ENCODE measurements at places on chromosomes 2 and 18. TPM values are rescaled to one million over a fixed set of nuclear protein-coding genes. Genes with fewer than 3 reads are reported as not detected.

The REEP1 gene
- 0.07 TPM for total RNA-seq

GRCh38 chr2:109439390-109439786 lies 174.4 kb downstream of the SEPTIN10 start:
- H3K4me1 ChIP-seq = no peaks in the 10 kb centered on the region
- no peak overlapping the region for H3K27ac ChIP-seq
- DNase-seq = no peak

DNA sequence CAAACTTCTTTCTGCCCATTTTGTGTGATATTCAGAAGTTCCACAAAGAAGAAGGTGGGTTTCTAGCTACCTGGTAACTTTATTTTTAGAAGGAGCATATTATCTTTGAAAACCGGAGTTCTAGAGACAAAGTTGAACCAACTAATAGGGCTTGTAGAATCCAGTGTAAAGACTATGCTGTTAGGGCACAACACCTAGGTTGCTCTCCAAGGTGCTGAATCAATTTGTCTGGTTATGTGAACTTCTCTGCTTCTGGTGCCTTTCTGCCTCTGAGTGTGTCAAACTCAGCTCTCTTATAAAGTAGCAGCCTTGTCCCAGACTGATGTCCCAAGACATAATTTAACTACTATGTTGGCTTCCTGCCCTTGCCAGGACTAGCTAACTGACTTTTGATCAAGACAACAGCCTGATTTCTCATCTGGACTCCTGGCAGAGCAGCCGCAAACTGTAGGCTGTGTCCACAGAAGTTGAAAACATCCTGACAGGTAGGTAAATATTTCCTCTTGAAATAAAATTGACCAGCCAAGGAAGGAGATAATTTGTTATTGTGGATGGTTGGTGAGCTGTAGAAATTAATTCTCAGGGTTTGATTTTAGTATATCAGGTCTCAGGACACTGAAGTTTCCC lies 119.4 kb downstream of the CYRIA start:
- H3K4me3 ChIP-seq = no peak overlapping the region
- H3K27ac ChIP-seq = no peak overlapping the region
- H3K27me3 ChIP-seq = peaks cover 1% of the 10 kb centered on the region
- no peaks in the 10 kb centered on the region for H3K36me3 ChIP-seq

The MERTK gene
- 1.0 TPM for total RNA-seq

GRCh38 chr2:189851174-189851826 lies 67.0 kb downstream of the PMS1 start:
- H3K27ac ChIP-seq = no peak overlapping the region
- no peak for DNase-seq
- peaks cover 6% of the 10 kb centered on the region for H3K4me1 ChIP-seq
- no peak overlapping the region for H3K4me3 ChIP-seq
- no peaks in the 10 kb centered on the region for H3K27me3 ChIP-seq

The ADD2 gene
- 5.6 TPM for total RNA-seq

The PAX8 gene
- total RNA-seq = 4.1 TPM

The ECEL1 gene
- not detected for total RNA-seq

- H3K4me1 ChIP-seq = peaks cover 11% of the 10 kb centered on the region
- H3K27ac ChIP-seq = no peak overlapping the region
- no peaks in the 10 kb centered on the region for H3K36me3 ChIP-seq
These were observed 805.6 kb upstream of the ZEB2 start for GRCh38 chr2:145325485-145325884.

DNA sequence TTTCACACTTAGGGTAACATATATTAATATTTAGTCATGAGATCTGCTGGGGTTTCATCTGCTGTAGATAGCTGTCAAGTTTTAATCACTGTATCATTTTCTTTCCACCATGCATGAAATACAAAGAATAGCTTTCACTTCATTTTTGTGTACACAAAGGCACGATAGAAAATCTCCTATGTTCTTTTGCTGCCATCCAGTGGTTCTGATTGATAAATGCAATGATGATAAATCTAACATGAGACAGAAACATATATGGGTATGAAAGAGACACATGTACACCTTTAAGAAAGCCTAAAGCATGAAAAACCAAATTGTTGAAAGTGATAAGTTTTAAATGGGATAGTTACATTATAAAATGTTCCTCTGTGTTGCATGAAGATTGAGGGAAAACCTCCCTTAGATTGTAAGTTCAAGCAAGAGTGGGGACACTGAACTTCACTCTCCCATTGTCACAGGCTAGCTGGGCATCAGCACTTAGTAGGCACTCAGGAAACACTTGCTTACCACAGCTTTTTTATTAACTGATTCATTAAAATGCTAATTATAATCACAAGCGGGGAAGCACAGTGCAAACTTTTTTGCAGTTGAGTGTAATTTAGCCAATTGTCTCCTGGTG lies 31.2 kb downstream of the C1D start:
- H3K4me1 ChIP-seq = no peaks in the 10 kb centered on the region
- no peaks in the 10 kb centered on the region for H3K36me3 ChIP-seq
- H3K27me3 ChIP-seq = no peaks in the 10 kb centered on the region
- DNase-seq = no peak
- no peak overlapping the region for H3K4me3 ChIP-seq

The AP1S3 gene
- total RNA-seq = 10.1 TPM

The UGT1A6 gene
- total RNA-seq = not detected

The NDUFB3 gene
- 158 TPM for total RNA-seq

DNA sequence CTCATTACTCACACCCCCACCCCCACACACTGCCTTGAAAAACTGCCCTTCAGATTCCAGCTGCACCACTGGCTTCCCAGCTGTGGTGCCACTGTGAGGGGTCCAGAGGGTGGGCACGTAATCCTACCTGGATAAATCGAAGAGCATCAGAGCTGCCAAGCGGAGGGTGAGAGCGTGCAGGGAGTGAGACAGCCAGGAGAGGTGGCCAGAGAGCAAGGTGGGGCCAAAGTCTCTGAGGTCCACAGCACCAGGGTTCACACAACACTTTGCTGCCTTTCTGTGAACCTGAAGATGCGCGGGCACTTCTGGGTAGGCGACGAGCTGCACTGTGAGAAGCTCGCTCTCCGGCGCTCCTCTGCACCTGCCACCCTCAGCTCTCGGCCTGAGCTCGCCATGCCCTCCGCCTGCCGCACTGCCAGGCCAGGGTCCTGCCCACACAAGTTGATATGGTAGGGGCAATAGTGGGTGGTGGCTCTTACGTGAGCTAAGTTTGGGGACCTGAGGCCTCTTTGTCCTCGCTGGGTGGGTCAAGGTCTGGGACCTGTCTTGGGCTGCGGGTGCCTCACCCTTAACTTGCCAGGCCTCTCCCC lies 83.9 kb downstream of the MARCO start:
- H3K4me1 ChIP-seq = no peaks in the 10 kb centered on the region
- peaks cover 2% of the 10 kb centered on the region for H3K27me3 ChIP-seq
- H3K4me3 ChIP-seq = no peak overlapping the region
- no peak overlapping the region for H3K27ac ChIP-seq
- no peaks in the 10 kb centered on the region for H3K36me3 ChIP-seq

The RTP5 gene
- 0.12 TPM for total RNA-seq

DNA sequence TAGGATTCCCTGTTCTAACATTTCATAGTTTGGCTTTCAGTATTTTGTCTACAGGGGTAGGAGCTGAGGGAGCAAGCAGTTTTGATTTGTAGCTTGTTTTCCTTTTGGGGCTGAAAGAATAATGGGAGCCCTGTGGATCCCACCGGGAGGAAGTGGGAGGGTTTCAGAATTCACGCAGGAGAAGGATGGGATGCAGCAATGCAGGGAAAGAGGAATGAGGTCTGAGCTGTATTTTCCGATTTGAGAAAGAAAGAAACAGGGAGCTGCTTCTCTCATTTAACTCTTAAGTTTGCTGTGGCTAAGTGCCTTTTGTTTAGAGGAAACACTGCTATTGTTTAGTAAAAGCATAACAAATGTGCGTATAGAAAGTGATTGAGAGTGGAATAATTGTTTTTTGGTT lies 141.0 kb downstream of the ADCYAP1 start:
- no peaks in the 10 kb centered on the region for H3K4me1 ChIP-seq
- no peak overlapping the region for H3K27ac ChIP-seq
- no peaks in the 10 kb centered on the region for H3K36me3 ChIP-seq
- no peak overlapping the region for H3K4me3 ChIP-seq
- H3K27me3 ChIP-seq = no peaks in the 10 kb centered on the region

The INPP5D gene
- 54.9 TPM for total RNA-seq

The TEX261 gene
- 29.9 TPM for total RNA-seq

The TDRD15 gene
- total RNA-seq = not detected

DNA sequence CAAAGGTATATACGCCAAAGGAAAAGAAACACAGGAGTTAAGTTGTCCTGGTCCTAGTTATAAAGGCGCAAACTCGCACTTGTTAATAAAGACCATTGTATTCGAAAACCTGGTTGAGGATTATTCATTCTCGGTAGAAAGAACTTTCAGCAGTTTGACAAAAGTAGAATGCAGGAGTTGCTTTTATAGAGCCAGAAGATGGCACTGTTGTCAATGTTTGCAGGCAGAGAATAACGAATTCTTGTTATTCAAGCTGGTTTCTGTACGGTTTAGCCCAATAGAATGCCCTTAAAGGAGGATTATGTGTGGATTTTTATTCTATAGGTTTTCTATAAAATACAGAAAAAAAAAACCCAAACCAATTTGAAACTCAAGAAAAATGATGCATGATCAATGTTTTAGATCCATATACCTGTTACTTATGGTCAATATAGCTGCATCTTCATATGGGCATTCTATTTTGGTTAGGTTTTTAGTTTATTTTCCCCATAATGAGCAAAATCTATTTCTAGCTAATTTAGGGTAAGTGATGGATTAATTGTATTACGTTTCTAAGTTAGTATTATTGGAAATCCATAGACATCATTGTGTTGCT lies 510.3 kb downstream of the PLCL1 start:
- H3K4me3 ChIP-seq = no peak overlapping the region
- H3K27me3 ChIP-seq = peaks cover 33% of the 10 kb centered on the region
- H3K36me3 ChIP-seq = no peaks in the 10 kb centered on the region
- H3K4me1 ChIP-seq = no peaks in the 10 kb centered on the region
- DNase-seq = no peak

- H3K27me3 ChIP-seq = no peaks in the 10 kb centered on the region
- H3K4me1 ChIP-seq = no peaks in the 10 kb centered on the region
- H3K36me3 ChIP-seq = no peaks in the 10 kb centered on the region
- H3K4me3 ChIP-seq = no peak overlapping the region
These were observed 286.4 kb downstream of the CDH19 start for GRCh38 chr18:66317243-66318090.

DNA sequence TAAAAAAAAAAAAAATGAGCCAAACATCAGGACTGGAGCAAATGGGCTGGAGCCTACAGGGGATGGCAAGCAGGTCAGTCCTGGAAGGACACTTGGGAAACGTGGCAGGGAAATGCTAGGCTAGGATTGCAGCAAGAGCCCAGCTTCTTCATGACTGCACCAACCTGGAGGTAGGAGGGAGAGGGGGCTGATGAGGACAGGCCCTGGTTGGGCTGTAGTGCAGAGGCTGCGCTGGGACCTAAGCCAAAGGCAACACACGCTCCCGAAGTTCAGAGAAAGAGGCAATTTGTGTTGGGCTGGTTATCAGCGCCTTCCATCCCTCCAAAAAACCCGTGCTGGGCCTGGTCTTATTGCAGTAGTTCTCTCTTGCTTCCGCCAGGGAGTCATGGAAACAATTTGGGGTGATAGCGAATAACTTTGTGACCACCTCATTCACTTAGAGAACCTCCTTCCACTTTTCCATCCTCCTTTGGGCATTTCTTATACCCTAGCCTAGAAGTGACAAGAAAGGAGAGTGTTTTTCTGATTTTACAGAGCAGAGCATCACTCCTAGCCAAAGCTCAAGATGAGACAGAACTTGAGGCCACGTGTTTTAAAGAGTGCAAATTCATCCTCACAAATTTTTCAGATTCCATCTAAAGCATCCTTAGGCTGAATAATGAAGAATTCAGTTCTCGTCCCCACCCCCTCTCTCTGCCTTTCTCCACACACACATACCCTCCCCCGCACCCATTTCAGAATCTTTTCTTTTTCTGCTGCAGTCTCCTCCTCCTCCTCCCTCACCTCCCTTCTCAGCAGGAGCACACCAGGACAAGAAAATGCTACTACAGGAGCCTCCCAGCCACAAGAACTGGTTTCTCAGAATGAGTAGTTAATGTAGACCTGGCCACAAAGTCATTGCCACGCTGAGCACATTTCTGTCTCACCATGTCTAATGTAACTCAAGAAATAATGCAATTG lies 82.5 kb upstream of the STPG4 start:
- DNase-seq = peak; percentile 15
- H3K27me3 ChIP-seq = peaks cover 2% of the 10 kb centered on the region
- no peaks in the 10 kb centered on the region for H3K36me3 ChIP-seq
- H3K27ac ChIP-seq = no peak overlapping the region

DNA sequence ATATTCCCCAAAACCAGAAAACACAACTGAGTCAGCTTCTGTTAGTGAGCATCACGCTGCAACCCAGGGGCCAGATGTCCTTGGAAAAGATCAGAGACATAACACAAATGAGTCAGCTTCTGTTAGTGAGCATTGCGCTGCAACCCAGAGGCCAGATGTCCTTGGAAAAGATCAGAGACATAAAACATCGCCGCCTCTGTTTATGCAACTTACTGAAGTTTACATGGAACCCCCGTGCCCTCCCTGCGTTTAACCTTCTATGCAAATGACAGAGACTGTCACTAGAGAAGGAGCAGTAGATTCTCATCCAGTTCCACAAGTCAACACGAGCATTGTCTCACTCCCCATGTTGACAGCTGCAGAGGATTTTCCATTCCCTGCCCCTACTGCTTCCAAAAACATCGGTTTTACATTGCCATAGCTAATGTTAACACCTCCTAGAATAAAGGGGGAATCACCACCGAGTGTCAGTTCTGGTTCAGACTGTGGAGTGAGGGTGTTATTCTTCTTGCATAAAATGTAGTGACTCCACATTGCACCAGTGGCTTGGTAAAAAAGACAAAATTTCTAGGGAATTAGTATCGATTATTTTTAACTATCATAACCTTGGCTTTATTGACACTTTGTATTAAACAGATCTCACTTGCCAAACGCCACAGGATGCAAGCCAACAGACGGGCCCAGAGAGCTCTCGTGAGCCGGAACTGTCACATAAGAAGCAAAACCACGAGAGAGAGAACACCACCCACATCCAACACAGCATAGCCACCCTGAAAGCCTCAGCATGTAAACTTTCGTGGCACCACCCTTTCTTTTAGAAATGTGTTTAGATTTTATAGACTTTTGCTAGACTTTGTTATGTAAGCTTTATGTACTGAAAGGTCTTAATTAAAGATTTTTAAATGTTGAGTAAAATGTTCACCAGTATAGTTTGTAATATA lies 87.7 kb downstream of the SH3YL1 start:
- no peaks in the 10 kb centered on the region for H3K27me3 ChIP-seq
- peak overlapping the region; percentile 21 for H3K4me3 ChIP-seq
- peak; percentile 64 for DNase-seq
- H3K4me1 ChIP-seq = peaks cover 33% of the 10 kb centered on the region
- no peaks in the 10 kb centered on the region for H3K36me3 ChIP-seq

All from activated CD4-positive, alpha-beta memory T cell treated with anti-CD3 and anti-CD28 coated beads for 36 hours (primary cell).